Cardiac muscle cell (in vitro differentiated cells and primary cell): ENCODE measurements at places on chromosomes 16 and 17. TPM values are rescaled to one million over a fixed set of nuclear protein-coding genes. Genes with fewer than 3 reads are reported as not detected.

DNA sequence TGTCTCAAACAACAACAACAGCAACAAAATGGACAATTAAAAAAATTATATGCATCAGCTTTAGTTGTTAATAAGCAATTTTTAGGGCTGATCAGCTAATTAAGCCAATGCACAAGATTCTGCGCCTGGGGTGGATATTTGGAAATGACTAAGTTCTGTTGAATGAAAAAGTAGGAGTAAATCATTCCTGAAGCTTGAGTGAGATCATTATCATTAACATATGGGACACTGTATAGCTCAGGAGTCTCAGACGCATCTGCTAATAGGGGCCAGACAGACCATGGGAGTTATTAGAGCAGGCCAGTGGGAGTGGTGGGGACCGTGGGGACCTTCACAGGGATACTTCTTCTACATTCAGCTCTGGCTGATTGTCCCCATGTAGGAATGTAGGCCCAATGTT, 22.8 kb downstream of the IRX5 start:
- no peaks in the 10 kb centered on the region for H3K4me1 ChIP-seq
- no peak overlapping the region for H3K27ac ChIP-seq
- H3K36me3 ChIP-seq = no peaks in the 10 kb centered on the region
- H3K27me3 ChIP-seq = no peaks in the 10 kb centered on the region
- no peak for DNase-seq
- H3K4me3 ChIP-seq = no peak overlapping the region

DNA sequence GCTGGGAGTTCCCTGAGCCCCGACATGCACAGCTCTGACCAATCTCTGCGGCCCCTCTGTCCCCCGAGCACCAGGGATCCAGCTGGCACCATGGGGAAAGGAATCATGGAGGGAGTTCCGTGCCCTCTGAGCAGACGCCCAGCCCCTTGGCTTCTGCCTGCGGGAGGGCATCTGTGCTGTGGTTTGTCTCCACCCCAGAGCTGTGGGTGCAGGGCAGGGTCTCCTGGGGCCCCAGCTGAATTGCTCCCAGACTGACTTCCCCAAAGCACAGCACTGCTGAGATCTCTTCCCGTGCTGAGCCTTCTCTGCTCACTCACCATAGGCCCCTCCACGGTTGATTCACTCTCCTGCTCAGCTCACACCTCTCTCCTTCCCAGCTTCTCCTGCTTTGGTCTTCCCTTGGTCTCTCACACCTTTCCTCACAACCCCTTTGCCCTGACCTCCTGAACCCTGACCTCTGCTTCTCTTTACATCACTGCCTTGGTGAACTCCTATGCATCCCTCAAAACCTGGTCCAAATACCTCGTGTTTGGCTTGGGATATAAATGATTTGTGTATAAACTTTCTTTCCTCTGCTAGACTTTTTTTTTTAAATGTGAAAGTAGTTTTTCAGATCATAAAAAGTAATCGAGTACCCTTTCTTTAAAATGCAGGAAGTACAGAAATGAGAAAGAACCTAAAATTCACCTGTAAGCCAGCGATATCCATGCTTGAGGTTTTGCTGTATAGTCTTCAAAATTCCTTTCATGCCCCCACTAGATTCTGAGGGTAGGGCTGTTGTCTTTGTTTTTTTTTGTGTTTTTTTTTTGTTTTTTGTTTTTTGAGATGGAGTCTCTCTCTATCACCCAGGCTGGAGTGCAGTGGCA, 265.3 kb downstream of the SEC14L1 start:
- no peak overlapping the region for H3K27ac ChIP-seq
- no peak overlapping the region for H3K4me3 ChIP-seq
- DNase-seq = no peak
- H3K4me1 ChIP-seq = peaks cover 14% of the 10 kb centered on the region
- H3K36me3 ChIP-seq = peaks cover 7% of the 10 kb centered on the region
- H3K27me3 ChIP-seq = no peaks in the 10 kb centered on the region

DNA sequence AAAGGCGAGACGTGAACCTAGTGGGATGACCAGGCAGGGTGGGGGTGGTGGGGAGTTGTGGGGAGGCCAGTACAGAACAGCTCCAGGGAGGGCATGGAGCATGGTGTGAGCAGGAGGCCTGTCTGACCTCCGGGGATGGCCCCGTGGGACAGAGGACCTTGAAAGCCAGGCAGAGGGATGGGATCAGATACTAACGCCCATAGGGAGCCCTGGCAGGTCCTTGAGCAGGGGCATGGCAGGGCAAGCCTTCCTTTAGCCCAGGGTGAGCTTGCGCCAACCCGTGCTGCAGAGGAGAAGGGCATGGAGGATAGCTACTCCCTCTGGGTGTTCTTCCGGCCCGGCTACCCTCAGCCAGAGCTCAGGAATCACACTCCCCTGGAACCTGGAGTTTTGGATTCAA, 35.3 kb downstream of the TMEM235 start:
- no peak for DNase-seq
- H3K27me3 ChIP-seq = no peaks in the 10 kb centered on the region
- peak overlapping the region; percentile 18 for H3K27ac ChIP-seq
- no peak overlapping the region for H3K4me3 ChIP-seq
- no peaks in the 10 kb centered on the region for H3K36me3 ChIP-seq

DNA sequence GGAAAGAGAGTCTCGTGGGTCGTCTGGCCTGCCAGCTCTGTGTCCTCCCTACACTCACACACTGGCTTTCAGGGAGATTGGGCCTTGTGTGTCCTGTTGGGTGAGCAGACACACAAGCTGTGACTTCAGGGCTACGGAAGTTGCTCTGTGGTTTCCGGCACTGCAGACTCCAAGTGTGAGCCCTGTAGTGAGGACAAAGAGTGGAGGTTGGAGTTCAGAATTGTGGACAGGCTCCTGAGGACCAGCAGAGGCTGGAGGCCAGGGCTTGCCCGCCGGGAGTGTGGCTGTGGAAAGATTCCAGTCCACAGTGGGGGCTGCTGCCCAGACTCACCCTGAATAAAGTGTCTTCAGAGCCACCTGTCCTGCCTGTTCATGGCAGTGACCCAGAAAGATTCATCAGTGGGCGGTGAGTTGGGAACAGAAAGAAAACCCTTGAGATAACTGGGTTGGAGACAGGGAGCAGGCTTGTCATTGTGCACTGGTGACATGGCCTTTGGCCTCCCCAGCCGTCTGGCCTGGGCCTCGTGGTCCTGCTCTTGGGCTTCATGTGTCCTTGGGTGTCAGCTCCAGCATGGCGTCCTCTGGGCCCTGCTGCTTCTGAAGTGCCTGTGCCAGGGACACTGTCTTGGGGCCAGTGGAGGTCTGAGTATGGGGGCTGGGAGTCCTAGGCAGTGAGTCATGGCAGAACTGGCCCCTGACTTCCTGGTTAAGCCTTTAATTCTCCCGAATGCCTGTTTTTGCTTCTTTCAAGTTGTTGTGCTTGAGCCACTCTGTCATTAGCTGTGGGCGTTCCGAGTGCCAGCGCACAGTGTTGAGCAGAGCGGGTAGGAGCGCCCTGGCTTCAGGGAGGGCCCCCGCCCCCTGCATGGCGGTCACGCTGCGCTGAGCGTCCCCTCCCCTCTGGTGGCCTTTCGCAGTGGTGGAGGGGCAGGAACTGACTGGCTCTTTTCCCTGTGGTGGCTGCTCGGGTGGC, 19.9 kb upstream of the ZNF750 start:
- peak overlapping the region; percentile 91 for H3K27ac ChIP-seq
- H3K4me3 ChIP-seq = no peak overlapping the region
- H3K4me1 ChIP-seq = peaks cover 48% of the 10 kb centered on the region
- no peaks in the 10 kb centered on the region for H3K36me3 ChIP-seq

- DNase-seq = no peak
- no peak overlapping the region for H3K27ac ChIP-seq
- no peaks in the 10 kb centered on the region for H3K36me3 ChIP-seq
Measured at GRCh38 chr16:11089504-11090124, 145.2 kb downstream of the CLEC16A start.

DNA sequence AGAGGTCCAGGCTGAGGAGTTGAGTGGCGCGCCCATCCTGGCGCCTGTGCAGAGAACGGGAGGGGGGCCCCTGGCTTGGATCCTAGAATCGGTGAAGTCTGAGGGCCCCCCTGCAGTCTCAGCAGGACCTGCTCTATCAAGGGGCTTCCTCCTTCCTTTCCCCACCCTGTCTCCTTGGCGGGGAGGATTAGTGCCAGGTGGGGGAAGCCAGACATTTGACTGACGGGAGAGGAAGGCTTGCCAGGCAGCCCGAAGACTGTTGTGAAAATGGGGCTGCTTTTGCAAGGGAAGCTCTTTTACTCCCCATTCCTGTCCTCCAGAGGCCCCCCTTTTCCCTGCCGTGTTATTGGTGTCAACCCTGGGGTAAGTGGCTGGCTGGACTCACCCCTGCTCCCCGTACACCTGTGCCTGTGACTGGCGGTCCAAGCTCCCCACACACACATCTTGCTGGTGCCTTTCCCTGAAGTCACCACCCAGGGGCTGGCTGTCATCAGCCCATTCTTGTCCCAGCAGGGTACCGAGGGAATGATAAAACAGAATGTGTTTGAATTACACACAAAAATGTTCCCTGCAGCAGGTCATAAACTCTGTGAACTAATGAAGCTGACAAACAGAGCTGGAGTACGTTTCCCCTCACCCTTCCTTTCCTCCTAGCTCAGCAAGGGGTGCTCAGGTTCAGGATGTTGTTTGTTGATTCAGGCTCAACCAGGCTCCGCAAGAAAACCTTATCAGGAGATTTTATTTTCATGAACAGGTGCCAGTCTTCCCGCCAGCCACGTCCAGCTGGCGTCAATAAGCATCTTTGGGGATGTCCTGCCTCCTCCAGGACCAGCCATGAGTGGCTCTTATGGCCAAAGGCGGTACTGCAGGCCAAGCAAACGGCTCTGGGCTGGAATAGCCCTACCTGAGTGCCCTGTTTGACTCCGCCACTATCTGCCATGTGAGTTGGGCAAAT, 4.4 kb upstream of the ARMC7 start:
- no peaks in the 10 kb centered on the region for H3K27me3 ChIP-seq
- no peak overlapping the region for H3K27ac ChIP-seq
- H3K36me3 ChIP-seq = no peaks in the 10 kb centered on the region
- H3K4me1 ChIP-seq = peaks cover 7% of the 10 kb centered on the region
- peak; percentile 60 for DNase-seq
- no peak overlapping the region for H3K4me3 ChIP-seq

DNA sequence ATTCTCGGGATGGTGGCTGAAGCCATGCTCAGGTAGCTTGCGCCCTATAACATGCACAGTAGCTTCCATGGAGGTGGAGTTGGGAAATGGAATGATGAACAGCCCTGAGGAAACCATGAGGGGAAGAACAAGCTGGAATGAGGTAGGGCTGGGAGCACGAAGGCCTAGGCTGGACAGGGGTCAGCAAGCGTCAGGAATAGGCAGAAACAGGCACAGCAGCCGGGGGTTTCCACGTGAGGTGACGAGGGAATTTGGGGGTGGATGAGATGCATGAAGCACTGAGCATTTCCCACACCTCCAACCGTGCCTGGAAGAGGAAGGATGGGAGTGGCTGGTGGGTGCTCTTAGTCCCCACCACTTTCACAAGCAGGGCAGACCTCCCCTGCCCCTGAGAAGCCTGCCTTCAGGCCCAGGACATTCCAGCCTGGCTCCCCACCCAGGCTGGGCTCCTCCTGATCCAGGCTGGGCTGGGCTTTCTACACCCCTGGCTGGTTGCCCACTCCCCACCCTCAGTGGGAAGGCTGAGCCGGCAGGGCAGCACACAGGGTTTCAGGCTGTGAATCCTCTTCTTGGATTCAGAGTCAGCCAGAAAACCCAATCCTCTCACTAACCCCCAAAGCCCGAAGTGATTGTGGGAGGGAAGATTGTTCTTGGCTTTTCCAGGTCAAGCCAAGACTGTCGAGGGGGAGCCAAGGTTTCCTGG, 21.9 kb downstream of the PLEKHG4 start:
- H3K27ac ChIP-seq = no peak overlapping the region
- no peak for DNase-seq
- no peak overlapping the region for H3K4me3 ChIP-seq
- H3K4me1 ChIP-seq = no peaks in the 10 kb centered on the region
- peaks cover 10% of the 10 kb centered on the region for H3K27me3 ChIP-seq

GRCh38 chr17:10790491-10791401, 13.2 kb downstream of the TMEM238L start:
- H3K27me3 ChIP-seq = no peaks in the 10 kb centered on the region
- peak overlapping the region; percentile 5 for H3K27ac ChIP-seq
- H3K36me3 ChIP-seq = no peaks in the 10 kb centered on the region
- no peak overlapping the region for H3K4me3 ChIP-seq

DNA sequence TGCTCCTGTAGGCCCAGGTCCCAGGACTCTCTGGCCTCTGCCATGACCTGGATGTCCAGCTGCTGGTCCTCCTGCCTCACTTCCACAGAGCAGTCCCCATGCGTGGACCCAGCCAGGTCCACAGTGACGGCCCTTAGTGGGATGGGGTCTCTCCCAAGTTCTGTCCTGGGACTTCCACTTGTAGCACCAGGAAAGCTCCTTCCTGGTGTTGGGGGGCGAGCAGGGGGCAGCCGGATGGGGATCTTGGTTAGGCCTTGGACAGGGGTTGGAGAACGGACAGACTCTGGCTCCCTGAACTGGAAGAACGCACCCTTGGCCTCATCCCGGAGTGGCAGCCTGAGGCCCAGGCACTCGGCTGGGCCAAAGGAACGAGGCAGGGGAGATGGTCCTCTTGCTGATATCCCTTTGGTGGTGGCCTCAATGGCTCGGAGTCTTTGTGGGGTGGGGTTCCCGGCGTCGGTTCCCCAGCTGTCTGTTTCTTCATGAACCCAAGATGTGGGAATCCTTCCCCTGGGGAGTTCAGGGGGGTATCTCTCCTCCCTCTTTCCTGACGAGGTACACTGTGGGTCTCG, 7.2 kb downstream of the GAS2L2 start:
- H3K27ac ChIP-seq = no peak overlapping the region
- no peak for DNase-seq
- H3K27me3 ChIP-seq = no peaks in the 10 kb centered on the region
- H3K36me3 ChIP-seq = no peaks in the 10 kb centered on the region
- H3K4me1 ChIP-seq = no peaks in the 10 kb centered on the region
- H3K4me3 ChIP-seq = no peak overlapping the region

GRCh38 chr17:50214976-50215760, 13.7 kb upstream of the COL1A1 start:
- H3K36me3 ChIP-seq = no peaks in the 10 kb centered on the region
- peak; percentile 72 for DNase-seq
- H3K4me1 ChIP-seq = peaks cover 36% of the 10 kb centered on the region
- no peaks in the 10 kb centered on the region for H3K27me3 ChIP-seq

- no peaks in the 10 kb centered on the region for H3K27me3 ChIP-seq
- no peaks in the 10 kb centered on the region for H3K36me3 ChIP-seq
- peak overlapping the region; percentile 88 for H3K4me3 ChIP-seq
Measured at GRCh38 chr17:63622574-63623390, 565 bp downstream of the MAP3K3 start.

Gene NTN1
- total RNA-seq = 0.21 and 0.60 TPM in 2 replicates

Gene NKD1
- total RNA-seq = 0.86 and 1.8 TPM in 2 replicates

Gene RBL2
- total RNA-seq = 36.6 and 49.8 TPM in 2 replicates

Gene TLCD3A
- 15.4 and 16.4 TPM in 2 replicates for total RNA-seq

Gene PLA2G10
- total RNA-seq = 0.18 TPM in 1 of 2 replicates, not detected in the other

Gene TEKT5
- 0.48 and 0.99 TPM in 2 replicates for total RNA-seq

Gene SOX9
- total RNA-seq = 3.2 and 4.3 TPM in 2 replicates

Gene SPATA32
- total RNA-seq = 0.45 TPM in 1 of 2 replicates, not detected in the other

Gene C17orf100
- total RNA-seq = 2.4 and 3.7 TPM in 2 replicates

Gene RPL19
- 2,476 and 3,028 TPM in 2 replicates for total RNA-seq

Gene TBC1D3K
- not detected in 2 replicates for total RNA-seq

Gene MEIOB
- total RNA-seq = 2.0 TPM in 1 of 2 replicates, not detected in the other

Gene HOXB1
- total RNA-seq = 5.9 and 6.6 TPM in 2 replicates
